ENCODE measurements at places on chromosomes 7 and 10. TPM values are rescaled to one million over a fixed set of nuclear protein-coding genes. Genes with fewer than 3 reads are reported as not detected.

CYP2E1 gene
- total RNA-seq: 0.76 TPM

RNF148 gene
- 1.6 TPM for total RNA-seq

OGDHL gene
- 0.19 TPM for total RNA-seq

ANKRD7 gene
- 0.33 TPM for total RNA-seq

HYAL4 gene
- 0.86 TPM for total RNA-seq

CHRM2 gene
- total RNA-seq: not detected

VSIR gene
- total RNA-seq: 12.7 TPM

STEAP2 gene
- total RNA-seq: 2.3 TPM

CCDC6 gene
- 36.4 TPM for total RNA-seq

EPO gene
- total RNA-seq: not detected

PWWP2B gene
- total RNA-seq: 15.8 TPM

ABCB4 gene
- not detected for total RNA-seq

BCAP29 gene
- 111 TPM for total RNA-seq

ZDHHC6 gene
- 24.8 TPM for total RNA-seq

PNLIPRP2 gene
- total RNA-seq: not detected

CNPY1 gene
- not detected for total RNA-seq

LAMB1 gene
- total RNA-seq: 949 TPM

OR2A7 gene
- not detected for total RNA-seq

GPR141 gene
- total RNA-seq: not detected

GRID2IP gene
- not detected for total RNA-seq

PALD1 gene
- 130 TPM for total RNA-seq

AHR gene
- total RNA-seq: 117 TPM

ZNF503 gene
- 1.7 TPM for total RNA-seq

ERVW-1 gene
- total RNA-seq: not detected

ZNF775 gene
- 4.8 TPM for total RNA-seq

OPALIN gene
- not detected for total RNA-seq

EFCAB10 gene
- total RNA-seq: 0.29 TPM

STEAP4 gene
- total RNA-seq: not detected

MRLN gene
- not detected for total RNA-seq

NANOS1 gene
- 0.48 TPM for total RNA-seq

ZNF488 gene
- total RNA-seq: 0.10 TPM

AKR1C8 gene
- not detected for total RNA-seq

BLNK gene
- not detected for total RNA-seq

PRF1 gene
- not detected for total RNA-seq

GAD2 gene
- not detected for total RNA-seq

LSM5 gene
- total RNA-seq: 27.3 TPM

TAX1BP1 gene
- total RNA-seq: 66.0 TPM

CFAP43 gene
- not detected for total RNA-seq

VWA2 gene
- total RNA-seq: under 0.01 TPM

AGK gene
- 38.9 TPM for total RNA-seq

SFTPA1 gene
- not detected for total RNA-seq

PTPRN2 gene
- 1.4 TPM for total RNA-seq

IFIT1B gene
- total RNA-seq: not detected

LIPJ gene
- not detected for total RNA-seq

NRCAM gene
- total RNA-seq: 85.1 TPM

LRRD1 gene
- under 0.01 TPM for total RNA-seq

ASB13 gene
- 7.8 TPM for total RNA-seq
